ENCODE measurements at places on chromosomes 4 and X. TPM values are rescaled to one million over a fixed set of nuclear protein-coding genes. Genes with fewer than 3 reads are reported as not detected.

PRDM8 gene
- total RNA-seq = 9.5 TPM

SLC10A6 gene
- total RNA-seq = not detected

GRCh38 chrX:10167573-10167972, 10.8 kb downstream of the CLCN4 start:
- DNase-seq = no peak
- H3K4me1 ChIP-seq = peaks cover 11% of the 10 kb centered on the region
- H3K27me3 ChIP-seq = peaks cover 7% of the 10 kb centered on the region
- no peak overlapping the region for H3K4me3 ChIP-seq

DNA sequence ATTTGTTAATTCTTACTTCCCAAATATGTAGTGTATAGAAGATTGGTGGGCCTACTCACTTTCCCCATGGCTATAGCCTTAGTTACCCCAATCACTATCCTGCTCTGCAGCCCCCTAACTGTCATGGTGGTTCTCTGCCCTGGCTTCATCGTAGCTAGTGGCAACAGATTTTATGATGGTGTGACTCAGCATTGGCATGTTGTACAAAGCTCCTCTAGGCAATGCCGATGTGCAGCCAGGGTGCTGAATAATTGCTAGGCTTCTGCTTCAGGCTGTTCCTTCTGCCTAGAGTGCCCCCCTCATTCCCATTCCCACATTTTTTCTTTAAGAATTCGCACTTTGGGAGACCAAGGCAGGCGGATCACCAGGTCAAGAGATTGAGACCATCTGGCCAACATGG, 35.2 kb downstream of the AFF2 start:
- DNase-seq = no peak
- H3K4me1 ChIP-seq = no peaks in the 10 kb centered on the region
- no peak overlapping the region for H3K27ac ChIP-seq
- H3K27me3 ChIP-seq = no peaks in the 10 kb centered on the region

Data from activated naive CD8-positive, alpha-beta T cell treated with anti-CD3 and anti-CD28 coated beads, Interleukin-2, amount 10 ng/mL, durations not matched to agents 7 days and 5 days (primary cell).